ENCODE measurements at places on chromosomes 1 and 21.

DNA sequence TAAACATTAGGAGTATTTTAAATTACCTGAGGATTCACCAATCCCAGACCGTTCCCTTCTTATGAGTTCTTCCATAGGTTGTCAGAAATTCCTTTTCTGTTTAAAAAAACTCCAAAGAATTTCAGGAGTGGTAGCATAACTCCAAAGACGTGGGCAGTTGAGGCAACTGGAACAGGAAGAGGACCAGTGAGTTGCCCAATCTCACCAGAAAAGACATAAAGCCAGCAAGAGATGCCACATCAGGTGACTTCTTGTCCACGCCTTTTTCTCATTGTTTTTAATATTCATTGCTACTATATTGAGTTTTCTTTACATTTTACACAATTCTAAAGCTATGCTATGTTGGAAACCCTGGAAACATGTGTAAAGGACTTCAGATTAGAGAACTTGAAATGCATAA, 88.1 kb upstream of the JAK1 start:
- DNase-seq, result no peak

DNA sequence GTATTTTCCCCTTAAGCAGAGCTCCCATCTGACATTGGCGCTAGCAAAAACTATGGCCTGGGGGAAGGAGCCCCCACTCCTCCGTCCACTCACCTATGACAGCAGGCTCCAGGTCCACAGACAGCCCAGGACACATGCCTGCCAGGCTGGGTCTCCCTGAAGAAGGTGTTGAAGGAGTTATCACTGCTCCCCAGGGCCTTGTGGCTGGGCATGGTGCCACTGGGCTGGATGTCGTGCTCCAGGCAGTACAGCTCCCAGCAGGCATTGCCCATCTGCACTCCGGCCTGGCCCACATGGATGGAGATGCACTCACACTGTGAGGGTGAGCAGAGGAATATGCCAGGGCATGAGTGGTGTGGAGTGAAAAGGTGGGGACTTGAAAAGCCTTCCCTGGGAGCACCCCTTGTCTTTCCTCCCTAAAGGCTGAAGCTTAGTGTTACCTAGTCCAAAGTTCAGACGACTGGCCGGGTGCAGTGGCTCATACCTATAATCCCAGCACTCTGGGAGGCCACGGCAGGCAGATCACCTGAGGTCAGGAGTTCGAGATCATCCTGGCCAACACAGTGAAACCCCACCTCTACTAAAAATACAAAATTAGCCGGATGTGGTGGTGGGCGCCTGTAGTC, 30.0 kb downstream of the RABIF start:
- no peak for DNase-seq

DNA sequence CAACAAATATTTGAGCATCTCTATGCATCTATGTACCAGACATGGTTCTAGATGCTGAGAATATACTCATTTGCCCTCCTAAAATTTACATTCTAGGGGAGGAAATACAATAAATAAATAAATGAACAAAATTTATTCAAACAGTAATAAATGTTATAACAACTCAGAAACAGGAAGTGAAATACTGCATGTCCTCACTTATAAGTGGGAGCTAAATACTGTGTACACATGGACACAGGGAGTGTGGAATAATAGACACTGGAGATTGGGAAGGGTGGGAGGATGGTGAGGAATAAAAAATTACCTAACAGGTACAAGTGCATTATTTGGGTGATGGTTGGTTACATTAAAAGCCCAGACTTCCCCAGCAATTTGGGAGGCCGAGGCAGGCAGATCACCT, 4.3 kb downstream of the COA7 start:
- no peak for DNase-seq

- no peak for DNase-seq
Observed at GRCh38 chr1:79693441-79694114, 687.0 kb upstream of the ADGRL4 start.

DNA sequence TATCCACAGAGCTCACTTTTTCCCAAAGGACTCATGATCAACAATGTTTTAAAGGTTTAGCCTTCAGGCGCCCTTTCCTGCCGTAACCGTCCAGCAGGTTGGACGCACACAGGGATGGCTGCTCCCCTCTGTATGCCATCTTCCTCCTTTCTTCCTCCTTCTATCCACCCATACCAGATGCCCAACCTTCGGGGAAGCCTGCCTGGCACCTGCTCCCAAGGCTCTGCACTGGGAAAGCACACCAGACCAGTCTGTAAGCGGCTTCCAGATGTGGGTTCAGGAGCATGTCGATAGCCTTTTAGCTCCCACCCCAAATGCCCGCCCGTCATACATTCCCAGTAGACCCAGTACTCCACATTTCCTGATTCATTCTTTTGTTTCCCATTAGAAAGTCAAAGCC, 52.9 kb downstream of the STUM start:
- DNase-seq, result no peak

- DNase-seq, result no peak
Observed at GRCh38 chr1:221877311-221877710, 135.4 kb upstream of the DUSP10 start.

- DNase-seq, result no peak
Observed at GRCh38 chr1:41907446-41907845, 11.3 kb downstream of the HIVEP3 start.

DNA sequence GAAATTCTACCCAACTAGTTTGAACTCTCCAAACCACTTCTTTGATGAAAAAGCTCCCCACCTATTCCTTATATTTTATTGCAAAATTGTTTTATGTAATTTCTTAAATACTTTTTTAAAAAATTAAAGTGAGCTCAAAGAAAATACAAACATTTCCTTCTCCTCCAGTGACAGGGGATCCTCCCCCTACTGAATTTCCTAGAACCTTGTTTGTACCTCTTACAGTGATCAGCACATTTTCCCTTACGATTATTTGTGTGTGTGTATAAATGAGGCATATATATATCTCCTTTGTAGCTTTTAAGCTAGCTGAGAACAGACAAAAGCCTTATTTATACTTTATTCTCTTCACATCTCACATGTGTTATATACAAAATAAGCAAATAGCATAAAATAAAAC, 44.4 kb downstream of the VAV3 start:
- no peak for DNase-seq

- no peak for DNase-seq
Observed at GRCh38 chr21:38631676-38632075, 133.4 kb upstream of the ERG start.

GRCh38 chr1:238660849-238661248, 725.5 kb upstream of the CHRM3 start:
- DNase-seq, result no peak

DNA sequence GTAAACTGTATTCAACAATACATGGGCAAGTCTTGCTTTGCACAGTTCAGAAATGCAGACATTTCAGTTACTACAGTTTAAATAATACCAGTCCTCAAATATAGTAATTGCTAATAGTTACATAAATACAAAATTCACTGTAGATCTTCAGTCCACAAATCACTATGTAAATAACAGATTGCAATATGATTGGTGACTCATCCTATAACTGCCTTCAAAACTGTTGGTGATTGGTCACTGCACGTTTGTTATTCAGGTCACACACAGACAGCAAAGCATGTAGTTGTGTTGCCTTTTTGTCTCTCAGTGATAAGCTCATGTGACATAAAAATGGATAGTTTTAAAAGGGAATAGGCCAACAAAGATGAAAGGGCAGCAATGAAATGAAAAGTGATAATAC, 186.5 kb upstream of the CTTNBP2NL start:
- no peak for DNase-seq

GRCh38 chr1:215132156-215132555, 49.6 kb downstream of the KCNK2 start:
- DNase-seq, result no peak

DNA sequence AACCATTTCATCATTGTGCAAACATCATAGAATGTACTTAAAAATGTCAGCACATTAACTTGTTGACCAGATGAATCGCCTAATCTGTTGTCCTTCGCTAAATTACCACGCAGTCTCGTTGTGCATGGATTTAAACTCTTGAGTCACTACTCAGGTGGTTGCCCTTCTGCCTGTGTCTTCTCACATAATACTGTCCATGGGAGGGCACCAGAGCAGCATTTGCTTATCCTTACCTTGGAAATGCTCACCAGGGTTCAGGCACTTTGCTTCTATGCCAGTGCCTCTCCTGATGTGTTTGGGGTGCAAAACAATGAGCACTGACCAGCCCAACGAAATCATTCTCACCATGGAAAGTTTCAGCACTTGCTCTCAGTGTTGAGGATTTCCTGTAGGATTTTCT, 559.9 kb downstream of the RWDD3 start:
- DNase-seq, result no peak

GRCh38 chr1:12204140-12204539, 25.7 kb upstream of the VPS13D start:
- peak; percentile 68 for DNase-seq

GRCh38 chr1:165855010-165855838, 27.8 kb downstream of the UCK2 start:
- DNase-seq, result no peak

GRCh38 chr1:54403808-54404261, 2.4 kb downstream of the SSBP3 start:
- DNase-seq, result no peak

GRCh38 chr1:41599912-41600311, 115.4 kb upstream of the EDN2 start:
- no peak for DNase-seq

DNA sequence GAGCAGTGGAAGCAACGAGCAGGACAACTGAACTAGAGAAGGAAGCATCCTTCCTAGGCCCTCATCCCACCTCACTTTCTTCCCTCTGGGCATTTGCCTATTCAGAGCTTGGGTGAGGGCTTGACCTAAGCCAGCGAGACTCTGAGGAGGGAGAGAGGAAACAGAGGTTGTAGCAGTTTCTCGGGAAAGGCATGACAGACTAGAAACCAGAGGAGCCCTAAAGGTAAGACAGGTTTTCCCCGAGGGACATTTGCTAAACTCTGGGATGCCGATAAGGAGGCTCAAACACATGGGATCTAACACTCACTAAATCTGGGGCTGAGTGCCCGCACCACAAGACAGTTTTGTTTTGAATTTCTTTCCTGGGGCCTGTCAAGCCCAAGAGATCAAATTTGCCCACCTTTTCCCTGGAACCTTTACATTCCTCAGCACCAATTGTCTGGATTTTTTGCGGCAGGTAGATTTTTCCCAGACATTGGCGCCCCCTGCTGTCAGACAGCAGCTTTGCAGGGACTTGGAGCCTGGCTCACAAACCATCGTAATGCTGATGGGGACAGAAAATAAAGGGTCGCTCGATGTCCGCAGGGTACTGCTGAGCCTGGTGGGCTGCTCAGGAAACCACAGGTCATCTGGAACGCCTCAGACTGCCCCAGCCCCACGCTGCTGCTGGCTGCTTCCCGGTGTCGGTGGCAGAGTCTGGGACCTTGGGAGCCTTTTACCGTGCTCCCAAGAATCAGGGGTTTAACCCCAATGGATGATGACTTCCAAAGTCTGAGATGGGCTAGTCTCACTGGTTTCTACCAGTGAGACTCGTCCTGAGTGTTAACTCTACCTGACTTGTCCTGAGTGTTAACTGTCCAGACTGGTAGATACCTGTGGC, 23.4 kb upstream of the TSPAN2 start:
- no peak for DNase-seq

- DNase-seq, result no peak
Observed at GRCh38 chr21:24148461-24148860, 1458.8 kb downstream of the MRPL39 start.

GRCh38 chr1:7479571-7479970, 291.5 kb upstream of the VAMP3 start:
- no peak for DNase-seq

DNA sequence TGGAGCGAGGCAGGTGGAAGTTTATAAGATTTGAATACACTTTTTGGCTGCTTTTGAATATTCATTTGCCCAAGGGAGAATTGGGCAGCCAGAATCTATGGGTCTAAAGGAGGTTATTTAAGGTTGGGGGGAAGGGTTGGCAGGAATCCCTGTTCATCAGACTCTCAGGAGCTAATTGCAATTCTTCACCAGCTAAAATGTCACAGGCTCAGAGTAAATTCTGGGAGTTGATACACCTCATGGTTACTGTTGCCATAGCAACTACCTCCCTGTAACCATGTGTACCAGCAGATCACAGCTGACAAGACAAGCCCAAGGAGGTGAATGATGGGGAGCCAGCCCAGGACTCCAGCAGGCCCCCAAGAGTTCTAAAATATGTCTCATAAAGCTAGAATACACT, 75.5 kb downstream of the CAMK2N1 start:
- no peak for DNase-seq

GRCh38 chr1:47870946-47871676, 126.1 kb downstream of the TRABD2B start:
- DNase-seq, result no peak

DNA sequence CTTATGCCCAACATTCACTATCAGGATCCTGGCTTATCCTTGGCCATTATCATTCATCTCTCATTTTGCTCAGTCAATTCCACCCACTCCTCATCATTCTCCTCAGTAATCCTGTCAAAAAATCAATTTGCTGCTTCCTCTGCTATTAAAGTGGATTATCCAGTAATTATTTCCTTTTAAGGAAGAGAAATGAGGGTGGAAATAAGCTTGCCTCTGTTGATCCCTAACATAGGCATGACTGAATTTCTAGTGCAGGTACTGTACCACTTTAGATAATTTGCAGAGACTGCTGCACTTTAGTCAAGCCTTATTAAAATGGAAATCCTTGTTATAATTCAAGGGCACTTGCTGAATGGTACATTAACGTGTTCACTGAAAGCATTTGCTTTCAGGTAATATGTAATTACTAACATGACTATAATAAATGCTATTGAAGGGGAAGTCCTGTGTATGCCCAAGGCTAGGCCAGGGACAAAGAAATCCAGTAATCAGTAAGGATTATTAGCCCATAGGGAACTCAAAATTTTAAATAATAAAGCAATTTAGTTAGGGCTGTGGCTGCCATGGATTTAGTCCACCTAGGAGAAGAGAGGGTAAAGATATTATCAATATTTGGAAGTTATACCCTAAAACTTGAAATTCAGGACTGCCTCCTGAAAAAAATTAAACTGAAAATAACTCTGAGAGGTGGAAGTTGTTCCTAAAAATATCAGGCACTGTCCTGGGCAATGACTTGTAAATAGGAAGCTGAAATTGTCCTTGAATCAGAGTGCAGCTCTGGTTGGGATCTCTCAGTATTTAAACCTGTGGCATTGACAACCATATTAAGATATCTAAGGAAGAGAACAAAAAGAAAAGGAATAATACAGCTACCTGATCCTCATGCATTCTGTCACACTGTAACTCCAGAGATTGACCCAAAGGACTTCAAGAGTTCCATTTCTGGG, 43.4 kb downstream of the RGS2 start:
- no peak for DNase-seq

GRCh38 chr1:241310451-241310850, 46.6 kb downstream of the RGS7 start:
- DNase-seq, result no peak

GRCh38 chr1:199743227-199743626, 284.3 kb upstream of the NR5A2 start:
- no peak for DNase-seq

- no peak for DNase-seq
Observed at GRCh38 chr1:43634721-43635120, 15.2 kb upstream of the KDM4A start.

GRCh38 chr1:202687370-202687769, 22.9 kb downstream of the SYT2 start:
- no peak for DNase-seq

DNA sequence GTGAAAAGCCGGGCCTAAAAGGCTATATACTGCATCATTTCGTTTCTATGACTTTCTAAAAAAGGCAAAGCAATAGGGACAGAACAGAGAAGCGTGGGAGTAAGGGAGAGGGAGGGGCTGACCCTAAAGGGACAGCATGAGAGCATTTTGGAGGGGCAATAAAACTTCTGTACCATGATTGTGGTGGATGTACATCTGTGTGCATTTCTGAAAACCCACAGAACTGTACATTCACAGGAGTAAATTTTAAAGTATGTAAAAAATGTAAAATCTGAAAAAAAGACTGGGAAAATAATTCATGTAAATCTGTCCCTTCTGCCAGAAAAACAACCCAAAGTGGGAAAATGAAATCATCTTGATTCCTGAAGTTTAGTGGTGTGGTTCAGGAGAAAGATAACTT, 235.4 kb downstream of the CENPF start:
- no peak for DNase-seq

All from Peyer's patch (tissue), 4 donors.